NCI-H146 (cell line): ENCODE measurements at places on chromosomes 12 and 14.

GRCh38 chr12:32139064-32139421 is 32.4 kb downstream of the BICD1 start:
- no peak for DNase-seq

DNA sequence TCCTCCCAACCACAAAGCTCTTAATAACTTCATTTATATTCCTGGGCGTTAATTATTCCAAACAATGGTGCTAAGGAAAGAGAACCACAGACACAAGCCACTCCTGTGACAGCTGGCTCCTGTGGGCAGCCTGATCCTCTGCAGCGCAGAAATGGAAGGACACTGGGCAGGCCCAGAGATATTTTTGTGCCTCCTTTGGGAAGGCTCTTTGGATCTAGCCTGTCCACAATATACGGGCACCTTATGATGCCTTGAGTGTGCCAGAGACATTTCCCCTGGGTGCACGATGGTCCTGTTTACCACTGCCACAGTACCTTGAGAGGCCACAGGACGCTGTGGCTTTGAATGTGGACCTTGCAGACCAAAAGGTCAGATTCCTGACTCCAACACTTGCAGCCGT is 2.1 kb downstream of the ASB2 start:
- DNase-seq: no peak

DNA sequence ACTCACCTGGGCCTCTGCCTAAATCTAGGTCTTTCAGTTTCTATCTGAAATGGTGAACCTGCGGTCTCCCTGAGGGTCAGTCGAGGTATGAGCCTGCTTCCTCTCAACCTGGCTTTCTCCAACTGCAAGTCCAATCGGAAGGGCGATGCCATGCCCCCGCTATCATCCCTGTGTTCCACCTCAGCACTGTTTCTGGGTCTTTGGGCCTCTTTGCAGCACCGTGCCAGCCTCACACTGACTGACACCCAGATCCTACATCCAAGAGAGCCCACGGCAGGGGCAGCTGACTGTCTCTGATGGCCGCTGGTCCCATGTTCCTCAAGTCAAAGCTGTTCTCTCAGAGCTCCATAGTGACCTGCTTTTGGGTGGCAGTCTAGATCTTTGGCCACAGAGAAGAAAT is 120.7 kb downstream of the PAPOLA start:
- DNase-seq: no peak

GRCh38 chr14:104549536-104550339 is 29.8 kb upstream of the C14orf180 start:
- no peak for DNase-seq

- DNase-seq: no peak
Observed at GRCh38 chr12:111573476-111573875, 25.6 kb downstream of the ATXN2 start.

DNA sequence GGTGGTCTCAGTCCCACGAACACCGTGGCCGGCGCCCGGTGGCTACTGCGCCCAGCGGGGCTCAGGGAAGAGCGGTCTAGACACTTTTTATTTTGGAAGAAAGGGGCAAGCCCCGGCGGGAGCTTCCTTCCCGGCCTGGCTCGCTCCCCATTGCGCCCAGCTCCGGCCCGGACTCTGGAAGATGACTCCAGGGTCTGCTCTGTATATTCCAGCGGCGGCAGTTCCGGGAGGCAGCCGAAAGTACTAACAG is 225.1 kb upstream of the CRY1 start:
- no peak for DNase-seq

DNA sequence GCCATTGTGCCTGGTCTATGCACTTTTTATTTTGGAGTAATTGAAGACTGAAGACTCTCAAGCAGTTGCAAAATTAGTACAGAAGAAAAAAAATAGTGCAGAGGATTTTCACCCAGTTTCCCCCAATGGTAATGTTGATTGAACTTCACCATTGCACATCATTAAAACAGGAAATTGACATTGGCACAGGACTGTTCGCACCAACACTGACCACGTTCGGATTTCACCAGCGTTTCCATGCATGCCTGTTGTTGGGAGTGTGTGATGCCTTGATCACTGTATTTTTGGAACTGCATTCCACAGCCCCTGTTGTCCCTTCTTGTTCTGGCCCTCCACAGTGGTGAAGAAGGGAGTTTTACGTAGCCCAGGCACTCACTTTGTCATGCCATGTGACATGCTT is 67.1 kb downstream of the FOXN4 start:
- no peak for DNase-seq

GRCh38 chr12:115762936-115763335 is 514.6 kb downstream of the MED13L start:
- DNase-seq: no peak

- no peak for DNase-seq
Observed at GRCh38 chr14:36048667-36049066, 127.9 kb downstream of the PTCSC3 start.

DNA sequence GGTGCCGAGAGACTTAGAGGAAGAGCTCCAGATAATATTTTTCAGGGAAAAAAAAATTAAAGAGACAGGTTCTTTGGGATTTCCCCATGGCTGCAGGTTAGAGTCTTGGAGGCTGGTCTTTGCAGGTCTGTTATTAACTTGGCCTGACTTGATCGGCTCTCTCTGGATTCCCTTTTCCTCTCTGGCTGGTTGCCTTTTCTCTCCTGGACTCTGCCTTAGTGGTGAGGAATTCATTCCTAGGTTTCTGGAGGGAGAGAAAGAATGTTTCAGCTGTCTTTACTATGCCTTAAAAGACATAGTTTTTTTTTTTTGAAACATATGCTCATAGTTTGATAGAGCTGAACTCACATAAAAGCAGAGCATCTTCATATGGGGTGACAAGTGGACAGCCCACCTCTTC is 336.3 kb downstream of the BMP4 start:
- DNase-seq: no peak
